ENCODE measurements at places on chromosomes 4 and X.

- no peak for DNase-seq
These were observed 145.4 kb downstream of the PTTG2 start for GRCh38 chr4:38105475-38106220.

DNA sequence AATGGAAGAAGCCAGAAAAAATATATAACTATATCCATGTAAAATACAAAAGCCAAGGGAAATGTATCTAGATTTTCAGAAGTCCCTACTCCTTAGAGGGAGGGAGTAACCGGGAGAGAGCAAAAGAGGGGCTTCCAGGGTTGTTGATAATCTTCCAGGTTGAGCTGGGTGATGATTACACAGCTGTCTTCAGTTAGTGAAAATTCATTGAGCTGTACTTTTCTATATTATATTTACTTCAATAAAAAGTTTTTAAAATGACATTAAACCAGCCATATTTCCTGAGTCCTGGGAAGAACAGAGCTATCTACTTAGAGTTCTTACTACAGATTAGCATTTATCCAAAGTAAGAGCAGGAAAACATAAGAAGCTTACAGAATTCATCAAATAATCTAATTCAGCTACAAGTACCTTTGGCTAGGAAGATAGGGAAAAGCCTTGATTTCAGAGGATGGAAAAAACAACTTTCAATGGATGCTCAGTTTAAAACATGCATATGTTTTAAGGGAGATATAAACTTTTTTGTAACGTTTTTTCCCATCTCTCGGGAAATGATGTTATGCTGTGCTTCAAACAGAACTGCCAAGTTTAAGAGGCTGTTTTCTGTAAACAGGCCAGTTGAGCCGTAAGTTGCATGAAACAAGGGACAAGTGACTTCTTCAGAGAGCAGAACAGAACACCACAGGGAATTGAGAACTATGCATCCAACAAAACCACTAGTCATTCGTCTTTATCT is 204.6 kb downstream of the SCFD2 start:
- no peak for DNase-seq

- no peak for DNase-seq
These were observed 71.3 kb upstream of the PUDP start for GRCh38 chrX:7219153-7219705.

DNA sequence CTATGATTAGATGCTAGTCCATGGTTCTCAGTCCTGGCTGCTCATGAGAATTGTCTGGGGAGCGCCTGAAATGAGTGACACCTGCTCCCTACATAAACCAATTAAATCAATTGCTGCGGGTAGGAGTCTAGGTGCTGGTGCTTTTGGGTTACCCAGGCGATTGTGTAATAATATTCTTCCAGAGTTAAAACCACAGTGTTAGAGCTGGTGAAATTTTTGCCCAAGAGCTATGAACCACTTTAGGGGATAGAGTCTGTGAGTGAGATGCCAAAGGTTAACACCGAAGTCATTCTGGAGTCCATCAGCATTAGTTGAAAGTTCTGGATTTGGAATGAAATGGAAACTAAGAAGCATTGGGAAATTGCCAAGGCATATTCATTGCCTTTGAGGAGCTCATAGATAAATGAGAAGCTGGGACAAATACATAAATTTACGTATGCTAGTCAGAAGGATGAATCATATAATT is 15.3 kb downstream of the PDK3 start:
- DNase-seq, result no peak
